ENCODE measurements at places on chromosomes 1 and 21. TPM values are rescaled to one million over a fixed set of nuclear protein-coding genes. Genes with fewer than 3 reads are reported as not detected.

The HFM1 gene
- 0.39 TPM for total RNA-seq

- no peaks in the 10 kb centered on the region for H3K4me1 ChIP-seq
- no peak for DNase-seq
- H3K27me3 ChIP-seq, result peaks cover 9% of the 10 kb centered on the region
Observed at GRCh38 chr1:69568421-69569174, 876 bp downstream of the LRRC7 start.

The LINGO4 gene
- not detected for total RNA-seq

The CASQ2 gene
- total RNA-seq, result not detected

DNA sequence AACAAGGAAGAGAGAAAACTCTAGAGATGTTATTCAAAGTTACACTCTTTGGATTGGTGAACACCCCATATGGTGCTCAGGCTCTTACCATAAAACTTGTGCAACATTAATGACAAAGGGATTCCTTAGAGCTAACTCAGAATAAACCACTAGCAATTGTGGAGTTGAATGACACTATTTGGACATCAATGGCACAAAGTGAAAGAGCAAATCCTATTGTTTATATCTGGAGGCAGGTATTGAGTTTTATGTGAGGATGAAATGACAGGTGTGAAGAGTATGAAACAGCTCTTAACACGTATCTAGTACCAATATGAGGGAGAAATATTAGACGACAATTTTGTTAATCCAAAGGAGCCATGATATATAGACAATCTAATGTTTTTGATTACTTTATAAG is 584.9 kb upstream of the PBX1 start:
- DNase-seq, result no peak
- H3K36me3 ChIP-seq, result no peaks in the 10 kb centered on the region
- no peaks in the 10 kb centered on the region for H3K4me1 ChIP-seq

DNA sequence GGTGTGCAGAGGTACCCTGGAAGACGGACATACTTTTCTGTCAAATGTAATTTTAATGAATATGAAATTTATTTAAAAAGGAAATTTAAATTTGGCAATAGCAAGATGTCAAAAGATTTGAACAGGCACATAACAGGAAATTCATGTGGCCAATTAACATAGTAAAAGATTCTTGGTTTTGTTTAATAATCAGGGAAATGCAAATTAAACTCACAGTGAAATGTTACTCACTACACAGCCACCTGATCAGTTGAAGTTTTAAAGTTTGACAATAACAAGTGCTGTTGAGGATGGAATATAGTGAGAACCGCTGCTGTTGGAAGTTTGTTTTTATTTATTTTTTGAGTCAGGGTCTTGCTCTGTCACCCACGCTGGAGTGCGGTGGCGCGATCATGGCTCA is 63.9 kb downstream of the TEX35 start:
- H3K4me1 ChIP-seq, result no peaks in the 10 kb centered on the region
- H3K4me3 ChIP-seq, result no peak overlapping the region
- no peaks in the 10 kb centered on the region for H3K27me3 ChIP-seq
- no peak overlapping the region for H3K27ac ChIP-seq

The TRABD2B gene
- total RNA-seq, result not detected

The TPTE gene
- total RNA-seq, result not detected

GRCh38 chr1:186925881-186926669 is 97.3 kb downstream of the PLA2G4A start:
- no peak overlapping the region for H3K4me3 ChIP-seq
- H3K4me1 ChIP-seq, result no peaks in the 10 kb centered on the region
- H3K27me3 ChIP-seq, result no peaks in the 10 kb centered on the region
- no peak overlapping the region for H3K27ac ChIP-seq
- DNase-seq, result no peak
- no peaks in the 10 kb centered on the region for H3K36me3 ChIP-seq

DNA sequence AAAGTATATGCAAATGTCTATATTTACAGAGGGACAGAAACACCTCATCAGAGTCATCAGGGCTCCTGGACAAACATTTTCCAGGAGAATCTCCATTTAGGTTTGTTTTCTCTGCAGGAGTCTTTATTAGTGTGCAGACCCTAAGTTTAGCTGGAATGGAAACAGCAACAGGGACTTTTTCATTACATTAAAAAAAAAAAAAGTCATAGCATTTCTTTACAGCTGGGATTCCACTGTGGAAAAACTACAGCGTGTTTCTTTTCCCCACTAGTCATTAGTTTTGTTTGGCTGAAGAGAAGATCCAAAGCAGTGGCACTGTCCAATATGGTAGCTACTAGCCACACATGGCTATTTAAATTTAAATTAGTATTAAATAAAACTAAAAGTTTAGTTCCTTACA is 49.6 kb downstream of the LHX4 start:
- H3K4me1 ChIP-seq, result no peaks in the 10 kb centered on the region
- no peaks in the 10 kb centered on the region for H3K27me3 ChIP-seq
- no peak for DNase-seq
- no peak overlapping the region for H3K4me3 ChIP-seq

GRCh38 chr21:37259426-37259825 is 7.7 kb downstream of the VPS26C start:
- H3K27ac ChIP-seq, result peak overlapping the region; percentile 93
- no peak overlapping the region for H3K4me3 ChIP-seq
- no peaks in the 10 kb centered on the region for H3K27me3 ChIP-seq
- no peak for DNase-seq
- peaks cover 27% of the 10 kb centered on the region for H3K4me1 ChIP-seq

The LRRC38 gene
- not detected for total RNA-seq

DNA sequence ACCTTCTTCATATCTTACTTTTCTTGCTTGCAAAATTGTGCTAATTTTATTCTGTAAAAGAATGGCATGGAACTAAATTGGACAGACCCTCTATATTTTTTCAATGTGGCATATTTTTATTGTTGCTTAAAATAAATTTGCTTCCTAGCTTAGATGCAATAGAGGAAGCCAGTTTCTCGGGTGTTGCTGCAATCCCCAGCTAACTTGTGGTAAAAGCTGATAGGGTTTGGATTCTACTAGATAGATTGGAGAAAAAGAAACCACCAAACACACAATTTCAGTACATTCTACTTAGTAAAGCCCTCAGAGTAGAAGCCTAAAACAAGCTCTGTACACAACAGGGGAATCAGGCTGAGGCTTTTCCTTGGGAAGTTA is 49.5 kb upstream of the GCLM start:
- H3K27ac ChIP-seq, result no peak overlapping the region
- no peaks in the 10 kb centered on the region for H3K4me1 ChIP-seq
- no peak overlapping the region for H3K4me3 ChIP-seq
- H3K36me3 ChIP-seq, result no peaks in the 10 kb centered on the region
- DNase-seq, result no peak

The GUCA2B gene
- total RNA-seq, result not detected

DNA sequence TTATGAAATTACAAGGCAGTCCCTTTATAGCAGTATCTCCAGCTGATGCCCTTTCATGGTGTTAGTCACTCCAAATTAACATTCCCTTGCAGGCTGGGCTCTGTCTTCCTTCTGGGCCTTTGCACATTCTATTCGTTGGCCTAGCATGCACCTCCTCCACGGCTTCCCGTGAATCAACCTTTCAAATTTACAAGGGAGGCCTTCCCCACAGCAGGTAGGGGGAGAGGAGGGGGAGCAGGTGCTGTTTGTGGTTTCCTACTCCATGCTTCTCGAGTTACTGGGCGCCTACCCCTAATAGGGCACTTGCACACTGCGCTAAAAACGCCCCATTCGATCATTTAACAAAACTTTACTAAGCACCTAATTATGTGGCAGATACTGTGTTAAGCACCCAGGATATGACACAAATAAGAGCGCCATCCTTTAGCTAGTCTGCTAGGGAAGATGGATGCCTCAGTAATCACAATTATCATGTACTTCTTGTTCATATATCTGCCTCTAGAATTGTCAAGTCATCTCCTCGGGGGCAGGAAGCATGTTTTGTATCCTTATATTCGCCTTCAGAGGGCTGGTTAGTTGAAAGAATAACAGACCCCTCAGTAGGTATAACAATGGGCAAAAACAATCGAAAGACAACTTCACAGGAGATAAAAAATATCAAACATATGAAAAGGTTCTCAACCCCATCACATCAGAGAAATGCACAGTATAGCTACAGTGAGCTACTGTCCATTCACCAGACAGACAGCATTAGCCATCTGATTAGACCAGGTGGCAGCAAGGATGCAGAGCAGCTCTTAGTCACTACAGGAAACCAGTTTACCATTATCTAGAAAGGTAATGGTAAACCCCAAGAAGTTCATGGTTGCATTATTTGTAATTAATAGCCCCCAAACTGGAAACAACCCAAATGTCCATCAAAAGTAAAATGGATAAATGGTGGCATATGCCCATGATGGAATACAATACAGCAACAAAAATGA is 1.7 kb upstream of the ADAR start:
- DNase-seq, result no peak
- H3K27me3 ChIP-seq, result no peaks in the 10 kb centered on the region
- peak overlapping the region; percentile 94 for H3K4me3 ChIP-seq
- peak overlapping the region; percentile 96 for H3K27ac ChIP-seq

Data from Panc1 (cell line).